Stimulated activated CD4-positive, alpha-beta T cell treated with anti-CD3 and anti-CD28 coated beads, Interleukin-2, amount 100 ng/mL, for 48 hours (primary cell): ENCODE measurements at places on chromosomes 2 and 18.

DNA sequence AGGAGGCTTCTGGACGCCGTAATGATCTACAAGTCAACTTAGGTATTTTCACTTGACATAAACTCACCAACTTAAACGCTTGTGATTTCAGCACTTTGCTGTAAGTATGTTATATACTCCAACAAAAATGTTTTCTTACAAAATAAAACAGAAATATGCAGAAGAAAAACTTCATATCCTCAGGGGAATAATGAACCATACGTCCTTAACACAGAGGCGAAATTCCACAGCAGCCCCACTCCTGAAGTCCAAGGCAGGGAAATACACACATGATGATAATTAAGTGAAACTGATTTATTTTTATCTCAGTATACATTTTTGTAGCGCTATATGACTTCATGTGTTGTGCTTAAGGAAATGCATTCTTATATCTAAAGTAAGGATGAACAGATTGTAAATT is 335.4 kb upstream of the VWC2L start:
- no peak for DNase-seq

DNA sequence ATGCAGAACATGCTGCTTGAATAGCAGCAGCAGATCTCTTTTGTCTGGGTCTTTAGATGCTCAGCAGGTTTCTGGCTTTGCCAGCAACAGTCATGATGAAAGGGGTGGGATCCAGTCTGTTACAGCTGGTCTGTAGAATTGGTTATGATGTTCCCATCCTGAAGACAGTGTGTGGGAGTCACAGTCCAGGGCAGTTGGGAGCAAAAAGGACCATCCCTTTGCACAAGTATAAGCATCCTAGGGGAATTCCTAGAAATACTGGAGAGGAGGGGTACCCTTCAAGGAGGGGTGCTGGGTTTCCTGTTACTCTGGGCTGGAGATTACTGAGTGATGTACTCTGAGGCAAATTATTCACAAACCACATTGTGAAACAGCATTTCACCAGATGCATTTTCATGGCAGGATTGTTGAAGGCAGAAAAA is 119.9 kb upstream of the RND3 start:
- DNase-seq, result no peak

DNA sequence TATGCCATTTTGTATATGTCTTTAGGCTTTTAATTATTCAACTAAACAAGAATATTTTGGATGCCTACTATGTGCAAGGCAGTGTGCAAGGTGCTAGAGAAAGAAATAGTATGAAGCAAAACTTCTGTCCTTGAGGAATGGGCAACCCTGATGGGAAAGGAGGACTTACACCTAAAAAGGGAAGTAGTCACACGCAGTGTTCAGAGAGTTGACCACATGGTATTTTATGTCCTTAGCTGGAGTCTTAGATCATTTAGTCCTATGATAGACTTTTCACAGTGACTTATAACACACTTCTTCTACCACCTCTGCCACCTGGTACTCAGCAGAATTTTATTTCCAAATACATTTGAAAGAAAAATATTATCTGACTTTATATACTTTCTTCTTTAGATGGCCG is 291.6 kb downstream of the PLCL1 start:
- no peak for DNase-seq

- DNase-seq, result no peak
Measured at GRCh38 chr2:10977621-10978020, 65.9 kb downstream of the KCNF1 start.

DNA sequence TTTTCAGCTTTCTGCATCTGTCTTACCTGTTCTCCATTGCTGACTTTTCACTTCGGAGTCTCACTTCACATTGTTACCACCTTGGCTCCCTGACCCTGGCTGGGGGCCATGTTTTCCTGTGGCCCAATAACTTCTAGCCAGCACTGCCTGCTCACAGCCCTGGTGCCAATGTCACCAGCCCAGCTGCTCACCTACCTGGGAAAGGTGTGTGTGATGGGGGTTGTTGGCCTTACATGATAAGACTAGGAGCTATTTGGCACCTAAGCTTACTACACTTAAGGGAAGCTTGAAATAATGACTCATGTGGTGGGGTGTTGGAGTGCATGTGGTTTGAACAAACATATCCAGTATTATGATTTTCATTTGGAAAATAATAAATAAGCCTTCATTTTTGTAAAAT is 37.5 kb upstream of the PGAP1 start:
- DNase-seq, result no peak

- peak; percentile 51 for DNase-seq
Measured at GRCh38 chr18:32552421-32553030, 81.8 kb upstream of the GAREM1 start.

GRCh38 chr2:15918761-15919356 is 21.5 kb upstream of the MYCN start:
- no peak for DNase-seq
